Activated CD8-positive, alpha-beta memory T cell treated with anti-CD3 and anti-CD28 coated beads for 1 hour (primary cell): ENCODE measurements at places on chromosomes 7 and 10.

DNA sequence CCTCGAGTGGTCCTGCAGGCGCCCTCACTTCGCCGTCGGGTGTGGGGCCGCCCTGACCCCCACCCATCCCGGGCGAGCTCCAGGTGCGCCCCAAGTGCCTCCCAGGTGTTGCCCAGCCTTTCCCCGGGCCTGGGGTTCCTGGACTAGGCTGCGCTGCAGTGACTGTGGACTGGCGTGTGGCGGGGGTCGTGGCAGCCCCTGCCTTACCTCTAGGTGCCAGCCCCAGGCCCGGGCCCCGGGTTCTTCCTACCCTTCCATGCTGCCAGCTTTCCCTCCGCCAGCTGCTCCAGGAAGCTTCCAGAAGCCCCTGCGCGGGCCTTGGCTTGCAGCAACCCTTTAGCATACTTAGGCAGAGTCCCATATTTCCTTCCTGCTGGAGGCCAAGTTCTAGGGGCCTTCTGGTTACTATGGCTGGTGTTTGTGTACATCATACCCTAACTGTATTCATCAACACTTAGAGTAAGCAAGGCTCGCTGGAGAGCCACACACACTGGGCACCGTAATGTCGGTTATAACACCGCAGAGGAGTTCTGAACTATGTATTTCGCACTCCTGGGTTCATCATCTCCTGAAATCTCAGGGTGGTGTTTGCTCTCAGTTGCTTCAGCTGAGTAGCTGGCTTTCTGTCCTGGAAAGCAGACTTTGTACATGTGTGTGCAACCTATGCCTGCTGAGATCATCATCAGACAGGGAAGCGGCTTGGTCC is 471 bp downstream of the MGMT start:
- no peak for DNase-seq

- DNase-seq: no peak
These were observed 13.0 kb downstream of the MMD2 start for GRCh38 chr7:4945949-4946348.

GRCh38 chr10:49023071-49023470 is 83.4 kb upstream of the LRRC18 start:
- DNase-seq: no peak

DNA sequence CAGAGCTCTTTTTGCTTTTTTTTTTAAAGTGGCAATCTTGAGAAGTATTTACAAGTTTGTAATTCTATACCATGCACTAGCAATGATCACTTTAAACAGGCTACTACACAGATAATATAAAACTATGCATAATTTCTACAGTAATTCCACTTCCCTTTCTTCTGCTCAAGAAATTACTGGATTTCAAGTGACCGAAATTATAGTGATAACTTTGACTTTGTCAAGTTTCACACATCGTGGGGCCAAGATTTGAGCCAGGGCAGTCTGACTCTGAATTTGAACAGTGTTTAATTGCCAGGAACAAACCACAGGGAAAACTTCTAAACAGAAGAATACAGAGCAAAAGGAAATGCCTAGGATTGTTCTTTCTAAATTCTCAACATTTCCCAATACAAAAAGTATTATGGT is 288.3 kb upstream of the MKLN1 start:
- no peak for DNase-seq

GRCh38 chr7:151731022-151731441 is 145.9 kb downstream of the PRKAG2 start:
- no peak for DNase-seq
